Suprapubic skin (tissue), 4 donors: ENCODE measurements at places on chromosomes 12 and 14.
A peak's percentile ranks its signal among the peaks of the same experiment; 100 is the strongest.

DNA sequence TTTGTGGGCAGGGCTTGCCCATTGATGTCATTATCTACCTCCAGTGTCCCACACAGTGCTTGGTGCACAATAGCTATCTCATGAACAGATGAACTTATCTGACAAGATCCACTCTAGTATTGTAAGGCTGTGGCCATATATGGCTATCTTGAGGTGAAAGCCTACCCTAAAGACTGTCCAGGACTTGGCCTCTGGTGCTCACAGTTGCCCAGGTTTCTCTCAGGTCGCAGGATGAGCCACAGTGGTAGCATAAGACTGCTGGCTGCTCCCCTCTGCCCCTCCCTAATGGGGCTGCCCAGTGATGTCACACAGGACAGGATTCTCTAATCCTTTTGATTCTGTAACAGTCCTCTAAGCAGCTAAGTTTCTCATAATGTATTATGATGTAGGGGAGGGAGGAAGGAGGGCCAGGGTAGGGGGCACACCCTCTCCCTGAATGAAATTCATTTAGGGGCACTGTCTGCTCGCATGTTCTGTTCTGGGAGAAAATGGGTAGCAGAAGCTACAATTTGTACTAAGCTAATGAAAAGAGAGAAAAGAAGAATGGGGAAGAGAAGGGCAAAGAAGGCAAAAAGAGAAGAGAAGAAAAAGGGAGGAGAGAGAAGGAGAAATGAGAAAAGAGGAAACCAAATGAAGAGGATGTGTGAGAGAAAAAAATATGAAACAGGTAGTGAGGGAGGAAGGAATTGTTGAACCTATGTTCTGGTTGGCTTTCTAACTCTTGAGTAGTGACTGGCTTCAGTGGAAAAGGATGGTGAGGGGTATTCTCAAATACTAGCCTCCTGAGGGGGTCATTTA, 3.4 kb upstream of the PPM1A start:
- DNase-seq = no peak

DNA sequence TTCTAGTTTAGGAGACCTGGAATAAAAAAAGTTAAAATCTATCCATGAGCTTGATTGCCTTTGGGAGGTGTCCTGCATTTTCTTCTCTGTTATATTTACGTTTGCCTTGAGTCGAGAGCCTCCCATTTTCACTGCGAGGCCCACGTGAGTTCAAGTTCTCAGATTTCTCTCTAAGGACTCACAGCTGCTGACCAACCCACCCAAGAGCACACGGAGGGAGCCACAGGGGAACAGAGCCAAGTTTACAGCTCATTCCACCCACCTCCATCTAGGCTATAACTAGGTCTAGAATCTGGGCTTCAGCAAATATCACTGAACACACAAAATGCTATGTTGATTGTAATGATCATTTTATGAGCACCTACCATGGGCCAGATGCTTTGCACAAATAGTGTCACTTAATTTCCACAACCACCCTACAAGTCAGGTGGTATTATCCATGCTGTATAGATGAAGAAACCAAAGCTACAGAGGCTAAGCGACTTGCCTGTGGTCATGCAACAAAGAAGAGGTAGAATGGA, 16.7 kb downstream of the ALDH1L2 start:
- DNase-seq = no peak

DNA sequence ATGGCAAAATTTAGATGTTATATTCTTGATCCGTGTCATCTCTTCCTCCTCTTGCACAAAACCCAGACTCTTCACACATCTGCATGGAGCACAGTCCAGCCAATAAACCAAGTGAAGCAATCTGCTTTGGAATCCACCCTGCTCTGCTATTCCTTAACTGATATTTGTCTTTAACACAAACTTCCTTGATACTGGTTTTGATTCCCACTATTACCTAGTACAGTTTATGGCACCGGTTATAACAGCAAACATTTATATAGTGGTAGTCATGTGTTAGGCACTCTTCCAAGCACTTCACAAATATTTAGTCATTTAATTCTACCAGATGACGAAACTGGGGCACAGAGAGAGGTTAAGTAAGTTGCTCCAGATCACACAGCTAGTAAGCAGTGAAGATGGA, 12.5 kb downstream of the STYK1 start:
- DNase-seq = no peak

- DNase-seq = peak; percentile 60
These were observed 28.2 kb downstream of the TTC7B start for GRCh38 chr14:90788031-90788430.

GRCh38 chr12:58850826-58851225, 69.5 kb downstream of the LRIG3 start:
- no peak for DNase-seq

GRCh38 chr12:5459051-5459782, 27.3 kb downstream of the NTF3 start:
- DNase-seq = no peak

GRCh38 chr12:47328831-47329545, 249.2 kb upstream of the AMIGO2 start:
- DNase-seq = no peak

DNA sequence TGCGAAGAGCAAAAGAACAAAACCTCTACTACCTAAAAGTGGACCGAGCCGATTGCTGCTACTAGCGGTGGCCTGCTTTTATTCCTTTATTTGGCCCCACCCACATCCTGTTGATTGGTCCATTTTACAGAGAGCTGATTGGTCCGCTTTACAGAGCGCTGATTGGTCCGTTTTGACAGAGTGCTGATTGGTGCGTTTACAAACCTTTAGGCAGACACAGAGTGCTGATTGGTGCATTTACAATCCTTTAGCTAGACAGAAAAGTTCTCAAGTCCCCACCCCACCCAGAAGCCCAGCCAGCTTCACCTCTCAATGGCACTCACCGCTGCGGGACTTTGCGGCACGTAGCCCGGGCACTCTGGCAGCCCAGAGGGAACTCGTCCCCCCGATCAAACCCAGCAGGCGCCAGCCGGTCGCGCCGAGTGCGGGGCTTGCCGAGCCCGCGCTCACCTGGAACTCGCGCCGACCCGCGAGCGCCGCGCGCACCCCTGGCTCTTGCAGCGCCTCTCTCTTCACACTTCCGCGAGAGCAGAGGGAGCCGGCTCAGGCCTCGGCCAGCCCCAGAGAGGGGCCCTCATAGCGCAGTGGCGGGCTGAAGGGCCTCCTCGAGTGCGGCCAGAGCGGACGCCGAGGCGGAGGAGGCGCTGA, 8.7 kb upstream of the FGD4 start:
- DNase-seq = no peak

DNA sequence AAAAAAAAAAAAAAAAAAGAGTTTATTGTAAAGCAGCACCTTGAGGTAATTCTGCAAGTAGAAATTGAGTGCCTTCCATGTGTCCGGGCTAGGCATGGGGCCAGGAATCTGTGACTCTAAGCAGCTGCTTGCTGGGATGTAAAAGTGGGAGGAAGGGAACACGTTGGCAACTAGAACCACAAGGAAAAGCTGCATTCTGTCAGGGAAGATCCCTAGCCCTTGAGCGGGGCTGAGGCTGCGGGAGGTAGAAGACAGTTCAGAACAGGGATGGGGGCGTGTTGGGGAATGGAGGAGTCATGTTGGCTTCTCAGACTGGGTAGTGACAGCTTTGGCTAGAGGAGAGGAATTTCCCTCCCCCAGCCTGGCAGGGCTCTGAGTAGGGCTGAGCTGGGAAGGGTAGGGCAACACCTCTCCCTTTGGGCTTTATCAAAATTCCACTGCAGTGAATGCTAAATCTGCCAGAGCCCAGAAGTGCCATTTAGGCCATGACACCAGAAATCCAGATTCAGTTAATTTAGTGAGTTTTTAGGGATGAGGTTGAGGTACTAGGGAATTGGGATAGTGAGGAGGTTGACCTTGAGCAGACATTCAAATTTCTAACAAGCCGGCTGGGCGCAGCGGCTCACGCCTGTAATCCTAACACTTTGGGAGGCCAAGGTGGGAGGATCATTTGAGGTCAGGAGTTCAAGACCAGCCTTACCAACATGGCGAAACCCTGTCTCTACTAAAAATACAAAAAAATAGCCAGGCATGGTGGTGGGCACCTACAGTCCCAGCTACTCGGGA, 3.4 kb upstream of the TRAFD1 start:
- peak; percentile 76 for DNase-seq

- DNase-seq = peak; percentile 85
These were observed 64.3 kb upstream of the DDHD1 start for GRCh38 chr14:53217316-53217994.

GRCh38 chr12:16155938-16156337, 121.5 kb downstream of the SLC15A5 start:
- DNase-seq = no peak
